ENCODE measurements at places on chromosomes 2 and 18.

GRCh38 chr2:20928617-20929016 lies 105.7 kb upstream of the LDAH start:
- no peak for DNase-seq

- no peak for DNase-seq
These were observed 5.9 kb upstream of the MAP4K3 start for GRCh38 chr2:39443009-39443408.

- peak; percentile 96 for DNase-seq
These were observed 4.9 kb downstream of the CYP26B1 start for GRCh38 chr2:72142570-72143440.

DNA sequence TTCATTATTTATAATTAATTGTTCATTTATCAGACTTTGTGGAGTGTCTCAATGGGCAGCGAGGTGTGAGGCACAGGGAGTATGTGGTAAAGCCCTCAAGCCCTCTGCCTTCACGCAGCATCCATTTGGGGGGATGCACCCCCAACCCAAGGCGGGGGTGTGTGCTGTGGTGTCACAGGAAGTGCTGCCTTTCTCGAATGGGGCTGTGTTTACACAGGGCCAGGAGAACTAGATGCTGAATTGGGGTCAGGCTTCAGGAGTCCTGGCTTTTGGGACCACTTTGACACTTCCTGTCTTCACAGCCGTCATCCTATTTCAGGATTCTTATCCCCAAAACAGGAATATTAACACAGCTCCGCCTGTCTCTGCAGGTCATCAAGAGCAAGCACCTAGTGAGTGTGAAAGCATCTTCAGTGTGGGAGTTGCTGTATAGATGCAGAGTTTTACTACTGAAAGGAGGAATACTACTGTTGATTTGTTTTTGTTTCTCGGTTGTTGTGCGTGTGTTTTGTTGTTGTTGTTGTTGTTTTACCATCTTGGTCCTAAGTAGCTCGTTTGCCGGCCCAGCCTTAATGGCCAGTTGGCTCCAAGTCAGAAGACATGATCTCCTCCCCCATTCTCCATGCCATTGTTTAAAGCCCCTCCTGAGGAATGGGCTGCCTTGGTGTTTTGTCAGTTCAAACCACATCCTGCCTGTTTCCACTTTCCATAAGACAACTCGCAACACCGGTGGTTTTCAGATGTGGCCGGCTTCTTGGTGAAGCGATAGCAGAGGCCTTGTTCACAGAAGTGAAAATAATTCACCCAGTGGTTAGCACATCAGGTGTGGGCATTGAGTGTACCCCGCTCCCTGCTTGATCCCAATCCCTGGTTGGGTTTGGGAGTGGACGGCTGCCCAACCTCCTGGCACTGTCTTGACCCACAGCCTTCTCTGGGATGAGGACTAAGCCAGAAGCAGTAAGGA lies 221.3 kb downstream of the BCL2 start:
- DNase-seq = no peak

- no peak for DNase-seq
These were observed 63.4 kb upstream of the PEX13 start for GRCh38 chr2:60954139-60954538.

- no peak for DNase-seq
These were observed 95.7 kb downstream of the MEIS1 start for GRCh38 chr2:66530651-66531050.

GRCh38 chr2:233441161-233442027 lies 87.1 kb downstream of the DGKD start:
- peak; percentile 76 for DNase-seq

DNA sequence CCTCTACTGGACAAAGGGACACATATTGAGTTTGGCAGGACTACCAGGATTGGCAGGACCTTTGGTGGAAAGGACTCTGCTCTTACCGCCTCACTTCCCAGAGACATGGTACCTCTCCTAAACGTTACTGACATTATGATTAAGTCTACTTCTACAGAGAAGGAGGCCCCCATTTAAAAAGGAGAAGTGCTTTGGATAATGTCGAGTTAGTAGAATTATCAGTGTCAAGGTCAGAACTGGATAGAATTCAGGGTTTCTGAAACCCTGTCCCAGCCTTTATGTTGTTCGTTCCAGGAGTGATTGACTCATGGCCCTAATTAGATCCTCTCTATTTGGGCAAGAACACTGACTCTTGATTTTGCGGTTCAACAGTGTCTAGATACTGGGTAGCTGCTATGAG lies 45.8 kb downstream of the LRRTM1 start:
- no peak for DNase-seq

- DNase-seq = no peak
These were observed 146.6 kb downstream of the HAUS1 start for GRCh38 chr18:46250812-46251173.
